ENCODE measurements at places on chromosomes 3 and 15.
A peak's percentile ranks its signal among the peaks of the same experiment; 100 is the strongest.

GRCh38 chr3:36178018-36178417 is 202.3 kb upstream of the STAC start:
- peak; percentile 23 for DNase-seq

- DNase-seq, result no peak
These were observed 130.5 kb downstream of the LRRC3B start for GRCh38 chr3:26753095-26753494.

GRCh38 chr15:69577397-69577796 is 124.8 kb downstream of the RPLP1 start:
- DNase-seq, result no peak

DNA sequence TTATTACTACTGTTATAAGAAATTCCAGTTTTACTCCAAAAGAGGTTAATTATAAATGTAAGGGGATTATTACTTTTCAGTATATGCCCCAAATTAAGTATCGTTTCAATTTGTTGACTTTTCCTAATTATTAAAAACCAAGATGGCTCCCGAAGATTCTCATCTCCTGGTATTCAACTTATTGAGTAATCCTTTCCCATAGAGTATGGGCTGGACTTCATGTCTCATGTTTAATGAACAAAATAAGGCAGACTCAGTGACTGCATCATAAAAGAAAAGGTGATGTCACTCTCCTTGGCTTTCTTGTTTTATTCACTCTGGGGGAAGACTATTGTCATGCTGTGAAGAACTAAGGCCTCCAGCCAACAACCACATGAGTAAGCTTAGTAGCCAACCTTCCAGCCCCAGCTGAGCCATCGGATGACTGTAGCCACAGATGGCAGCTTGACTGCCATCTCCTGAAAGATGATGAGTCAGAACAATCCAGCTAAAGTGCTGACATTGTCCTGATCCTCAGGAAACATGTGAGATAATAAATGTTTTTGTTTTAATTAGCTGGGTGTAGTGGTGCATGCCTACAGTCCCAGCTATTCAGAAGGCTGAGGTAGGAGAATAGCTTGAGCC is 17.3 kb downstream of the IGF2BP2 start:
- peak; percentile 96 for DNase-seq

GRCh38 chr15:89627256-89627970 is 27.9 kb downstream of the KIF7 start:
- DNase-seq, result no peak

- DNase-seq, result no peak
These were observed 573.7 kb downstream of the EPHB1 start for GRCh38 chr3:135368781-135369180.

DNA sequence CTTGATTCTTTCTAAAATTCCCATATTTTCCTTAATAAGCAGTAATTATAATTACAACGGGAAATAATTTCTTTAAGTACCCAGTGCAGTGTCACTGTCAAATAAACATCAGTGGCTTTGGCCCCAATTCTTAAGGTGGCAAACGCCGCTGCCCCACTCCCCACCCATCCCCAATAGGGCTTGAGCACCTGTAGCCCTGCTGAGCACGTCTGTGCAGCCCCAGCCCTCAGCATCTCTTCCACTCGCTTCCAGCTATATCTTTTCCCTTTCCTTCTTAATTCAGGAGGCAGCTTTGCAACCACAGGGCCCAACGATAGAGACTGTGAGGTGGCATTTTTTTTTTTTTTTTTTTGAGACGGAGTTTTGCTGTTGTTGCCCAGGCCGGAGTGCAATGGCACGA is 9.0 kb downstream of the PPM1M start:
- DNase-seq, result no peak
